ENCODE measurements at places on chromosomes 16 and 17.
A peak's percentile ranks its signal among the peaks of the same experiment; 100 is the strongest.

- no peak for DNase-seq
Observed at GRCh38 chr17:56142325-56142724, 10.9 kb upstream of the ANKFN1 start.

DNA sequence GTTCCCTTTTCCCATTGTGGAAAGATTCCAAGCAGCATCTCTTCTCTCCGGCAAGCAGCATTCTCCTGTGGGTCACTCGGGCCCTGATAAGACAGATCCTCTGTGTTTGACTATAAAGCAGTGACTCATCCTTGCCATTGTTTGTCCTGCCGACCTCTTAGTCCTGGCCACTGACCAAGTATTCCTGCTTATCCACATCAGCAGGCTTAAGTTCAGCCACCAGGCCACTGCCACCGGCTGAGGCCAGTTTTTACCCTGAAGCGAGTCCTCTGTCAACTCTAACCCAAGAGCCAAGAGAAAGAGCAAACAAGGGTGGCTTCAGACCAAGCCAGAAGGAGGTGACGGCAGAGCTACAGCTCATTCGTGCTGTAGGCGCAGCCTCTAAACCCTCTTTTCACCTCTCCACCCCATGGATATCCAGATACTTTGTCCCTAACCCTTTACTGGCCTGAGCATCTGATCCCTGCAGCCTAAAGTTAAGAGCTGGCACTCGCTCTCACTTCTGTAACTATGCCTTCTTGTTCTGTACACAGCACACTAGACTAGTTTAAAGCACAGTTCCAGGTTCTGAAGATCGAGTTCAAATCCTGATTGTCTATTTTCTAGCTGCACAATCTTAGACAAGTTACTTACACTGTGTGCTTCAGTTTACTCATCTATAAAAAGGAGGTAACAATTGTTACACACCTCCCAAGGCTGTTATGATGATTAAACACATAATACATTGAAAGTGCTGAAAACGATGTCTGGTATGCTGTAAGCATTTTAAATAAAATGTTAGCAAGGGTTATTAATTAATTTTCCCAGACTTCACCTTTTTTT, 31.0 kb downstream of the SOX9 start:
- peak; percentile 75 for DNase-seq

DNA sequence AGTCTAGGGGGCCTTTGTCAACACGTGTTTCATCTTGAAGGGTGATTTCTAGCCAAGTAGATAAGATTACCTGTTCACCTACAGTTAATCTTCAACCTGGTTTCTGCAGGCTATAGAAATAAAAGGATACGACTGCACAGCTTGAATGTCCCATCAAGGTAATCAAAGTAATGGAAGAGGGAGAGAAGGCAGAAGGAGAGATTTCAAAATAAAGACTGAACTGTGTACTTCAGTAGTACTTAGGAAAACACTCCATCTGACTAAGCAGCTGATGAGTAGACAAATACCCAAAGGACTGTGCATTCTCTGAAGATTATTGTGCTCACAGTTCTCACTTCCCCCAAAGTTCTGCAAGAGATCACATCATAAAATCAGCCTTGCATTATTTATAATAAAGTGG, 5.8 kb upstream of the RFFL start:
- DNase-seq: no peak

DNA sequence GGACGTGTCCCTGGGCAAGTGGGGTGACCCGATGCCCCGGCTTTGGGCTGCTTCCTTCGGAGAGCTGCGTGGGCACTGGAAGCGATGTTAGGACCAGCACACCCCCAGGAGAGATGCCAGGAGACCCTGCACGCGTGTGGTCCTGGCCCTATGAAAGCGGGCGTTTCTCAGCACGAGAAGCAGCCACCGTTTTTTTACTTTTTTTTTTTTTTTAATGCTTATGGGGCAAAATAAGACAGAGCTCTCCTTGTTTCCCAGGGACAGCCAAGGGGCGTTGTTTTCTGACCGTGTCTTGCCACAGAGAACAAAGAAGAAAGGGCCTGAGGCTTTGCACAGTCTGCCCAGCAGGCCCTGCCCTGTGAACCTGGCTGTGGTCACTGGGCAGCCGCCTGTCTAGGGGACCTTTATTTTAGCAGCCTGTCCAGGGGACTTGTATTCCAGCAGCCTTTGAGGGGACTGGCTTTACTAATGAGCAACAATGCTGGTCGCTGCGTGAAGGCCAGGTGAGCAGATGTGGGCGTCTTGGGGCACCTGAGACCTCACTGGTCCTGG, 996 bp downstream of the SLC25A10 start:
- no peak for DNase-seq

DNA sequence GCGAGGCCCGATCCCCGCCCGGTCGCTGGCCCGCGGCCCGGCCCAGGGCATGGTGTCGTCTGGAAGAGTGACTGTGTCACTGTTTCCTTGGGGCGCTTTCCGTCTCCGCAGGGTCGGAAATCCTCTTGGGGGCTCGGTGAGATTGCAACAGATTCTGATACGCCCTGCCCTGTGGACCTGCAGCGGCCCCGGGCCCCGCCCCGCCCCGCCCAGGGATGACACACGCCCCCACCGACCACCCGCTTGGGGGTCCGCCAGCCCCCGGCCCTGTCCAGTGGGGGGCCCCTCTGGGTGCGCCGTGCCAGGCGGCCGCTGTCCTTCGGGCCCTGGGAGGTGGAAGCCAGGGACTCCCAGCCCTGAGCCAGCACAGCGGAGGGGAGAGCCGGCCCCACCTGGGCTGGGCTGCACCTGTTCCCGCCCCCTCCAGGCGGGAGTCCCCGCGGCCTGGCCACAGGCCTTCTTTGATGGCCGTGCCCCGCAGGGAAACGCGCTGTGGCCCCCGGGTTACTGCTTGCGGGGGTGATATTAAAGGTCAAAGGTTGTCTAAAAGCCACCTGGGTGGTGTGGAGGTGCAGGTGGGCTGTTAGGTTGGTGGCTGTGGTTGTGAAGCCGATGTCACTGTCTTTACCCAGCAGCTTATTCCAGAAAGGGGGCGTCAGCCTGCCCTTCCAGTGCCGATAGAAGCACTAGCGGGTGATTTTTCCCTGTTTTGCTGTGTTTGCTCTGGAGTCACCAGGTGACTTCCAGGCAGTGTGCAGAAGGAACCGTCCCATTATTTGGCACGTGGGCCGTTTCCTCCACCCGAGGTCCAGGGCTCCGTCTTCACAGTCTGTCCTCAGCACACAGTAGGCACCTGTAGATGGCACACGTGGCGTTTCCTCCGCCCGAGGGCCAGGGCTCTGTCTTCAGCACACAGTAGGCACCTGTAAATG, 752 bp downstream of the TBC1D24 start:
- DNase-seq: no peak

GRCh38 chr16:78048319-78048718, 26.0 kb downstream of the CLEC3A start:
- DNase-seq: no peak

DNA sequence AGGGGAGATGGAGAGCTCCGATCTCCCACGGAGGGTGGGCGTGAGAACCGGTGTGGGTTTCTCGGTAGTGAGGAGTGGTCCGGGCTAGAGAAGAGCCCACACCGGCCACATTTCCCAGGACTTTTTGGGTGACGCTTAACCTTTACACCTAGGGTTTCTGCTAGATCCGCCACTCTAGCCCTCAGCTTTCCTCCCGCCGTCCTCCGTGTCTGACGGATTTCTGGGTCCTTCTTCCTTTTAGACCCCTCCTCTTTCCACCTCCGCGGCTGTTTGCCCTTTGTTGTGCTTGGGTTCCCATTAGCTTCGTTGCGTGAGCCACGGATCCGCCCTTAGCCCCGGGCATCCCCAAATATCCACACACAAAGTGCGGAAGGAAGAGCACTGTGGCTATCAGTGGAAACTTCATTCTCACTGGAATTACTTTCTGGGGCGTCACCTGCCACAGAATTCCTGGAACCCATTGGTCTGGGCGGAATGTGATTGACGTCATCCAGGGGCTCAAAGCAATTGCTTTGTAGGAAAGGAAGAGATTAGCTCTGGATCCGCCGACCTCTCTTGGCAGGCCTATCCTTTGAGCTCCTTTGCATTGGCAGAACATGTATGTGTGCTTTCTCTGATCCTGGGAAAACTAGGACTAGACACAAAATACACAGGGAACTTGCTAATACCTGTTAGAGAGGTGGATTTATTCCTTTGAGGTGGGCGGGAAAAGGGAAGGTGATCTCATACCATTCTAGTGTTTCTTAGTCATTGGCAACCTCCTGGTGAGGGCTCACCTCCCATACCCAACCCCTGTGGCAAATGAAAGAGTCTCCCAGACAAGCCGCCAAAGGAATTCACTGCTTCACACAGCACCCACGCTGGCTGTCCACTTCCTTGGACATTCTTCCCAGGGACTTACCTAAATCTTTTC, 654 bp downstream of the TNFAIP1 start:
- DNase-seq: no peak

- no peak for DNase-seq
Observed at GRCh38 chr17:4045487-4045886, 81.2 kb upstream of the ATP2A3 start.

GRCh38 chr16:54052271-54052670, 234.3 kb downstream of the IRX3 start:
- no peak for DNase-seq

GRCh38 chr17:80738987-80739730, 194.5 kb downstream of the RPTOR start:
- no peak for DNase-seq

DNA sequence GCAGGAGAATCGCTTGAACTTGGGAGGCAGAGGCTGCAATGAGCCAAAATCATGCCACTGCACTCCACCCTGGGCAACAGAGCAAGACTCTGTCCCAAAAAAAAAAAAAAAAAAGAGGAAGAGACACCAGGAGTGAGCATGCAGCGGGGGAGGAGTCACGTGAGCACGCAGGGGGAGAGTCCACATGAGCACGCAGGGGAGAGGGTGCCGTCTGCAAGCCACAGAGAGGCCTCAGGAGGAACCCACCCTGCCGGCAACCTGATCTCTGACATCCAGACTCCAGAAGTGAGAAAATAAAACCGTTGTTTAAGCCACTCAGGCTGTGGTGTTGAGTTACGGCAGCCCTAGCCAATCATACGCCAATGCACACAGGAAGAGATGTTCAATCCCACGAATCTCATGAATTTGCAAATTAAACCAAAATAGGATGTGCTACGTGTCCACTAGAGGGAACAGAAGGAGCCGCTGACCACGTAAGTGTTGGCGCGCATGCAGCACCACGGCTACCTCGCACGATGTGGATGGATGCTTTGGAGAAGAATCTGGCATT, 42.2 kb downstream of the CCDC57 start:
- no peak for DNase-seq

GRCh38 chr16:85448557-85449190, 164.4 kb upstream of the GSE1 start:
- DNase-seq: no peak

GRCh38 chr16:53937161-53937880, 233.4 kb downstream of the FTO start:
- no peak for DNase-seq

DNA sequence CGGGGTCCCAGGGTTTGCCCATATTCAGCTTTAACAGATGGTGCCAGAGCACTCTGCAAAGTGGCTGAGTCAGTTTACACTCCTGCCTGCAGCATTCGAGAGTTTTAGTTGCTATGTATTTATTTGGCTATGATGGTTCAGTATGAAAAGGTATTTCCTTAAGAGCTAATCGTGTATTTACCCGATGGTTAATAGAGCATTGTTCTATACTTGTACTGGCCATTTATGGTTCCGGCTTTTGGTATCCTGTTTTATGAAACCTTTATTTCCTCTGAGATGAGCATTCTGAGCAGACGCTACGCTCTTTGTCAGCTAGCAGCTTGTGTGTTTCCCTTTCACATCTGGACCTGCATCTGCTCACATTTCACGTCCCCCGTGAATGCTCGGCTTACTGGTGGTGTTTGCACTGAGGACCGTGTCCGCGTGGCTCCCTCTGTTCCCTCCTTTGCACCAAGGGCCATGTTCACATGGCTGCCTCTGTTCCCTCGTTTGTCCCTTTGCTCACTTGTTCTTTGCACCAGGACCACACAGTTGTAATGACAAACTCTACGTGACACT, 149.1 kb upstream of the CHMP6 start:
- DNase-seq: no peak

- no peak for DNase-seq
Observed at GRCh38 chr16:1612320-1613111, at the start of gene CRAMP1. Gene CRAMP1, plus strand, starts transcription at chr16:1612360. Its CDS starts 2,280 bp downstream, at chr16:1614640.

Data from coronary artery (tissue), 2 donors.